Amniotic stem cell (primary cell): ENCODE measurements at places on chromosomes 7 and 10.

GRCh38 chr7:65960351-65961074 lies 21.5 kb downstream of the GUSB start:
- DNase-seq, result no peak

GRCh38 chr7:155998766-155999630 lies 186.7 kb upstream of the SHH start:
- no peak for DNase-seq

DNA sequence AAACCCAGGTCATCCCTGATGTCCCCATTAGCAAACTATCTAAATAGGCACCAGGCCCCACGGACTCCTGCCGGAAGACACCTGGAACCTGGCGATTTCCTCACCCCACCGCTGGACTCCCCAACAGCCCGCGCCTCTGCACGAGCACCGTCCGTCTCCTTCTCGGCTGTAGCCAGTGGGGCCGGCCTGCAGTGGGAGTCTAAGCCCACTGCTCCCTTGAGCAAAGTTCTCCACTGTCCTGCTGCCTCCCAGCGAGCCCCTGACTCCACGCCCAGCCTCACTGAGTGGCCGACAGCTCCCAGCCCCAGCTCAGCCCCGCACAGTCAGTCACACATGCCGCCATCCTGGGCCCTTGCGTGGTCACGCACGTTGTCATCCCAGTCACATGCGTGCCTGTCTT lies 211.3 kb upstream of the PPP2R2D start:
- no peak for DNase-seq

- no peak for DNase-seq
Observed at GRCh38 chr7:15099074-15099473, 196.5 kb upstream of the DGKB start.

DNA sequence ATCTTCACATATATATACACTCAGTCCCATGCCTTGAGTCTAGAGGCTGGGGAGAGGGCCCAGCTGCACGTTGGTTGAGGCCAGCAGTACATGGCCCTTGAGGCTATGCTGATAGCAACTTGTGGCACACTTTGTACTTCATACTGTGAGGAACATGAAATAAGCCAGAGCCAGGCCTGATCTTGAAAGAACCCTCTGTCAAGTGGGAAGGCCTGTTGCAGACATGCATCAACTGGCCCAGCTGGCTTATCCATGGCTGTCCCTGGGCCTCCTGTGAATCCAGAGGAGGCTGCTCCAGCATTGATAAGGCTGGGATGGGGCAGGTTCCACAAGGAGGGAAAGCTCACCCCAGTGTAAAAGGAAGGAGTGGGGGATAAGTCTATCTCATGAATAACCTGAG lies 140.4 kb downstream of the NRF1 start:
- DNase-seq, result no peak

GRCh38 chr10:77643795-77644468 lies 6.3 kb upstream of the KCNMA1 start:
- DNase-seq, result peak; percentile 51
